A549 treated with ZK216348 at 1 μM for 4 hours (cell line): ENCODE measurements at places on chromosomes 13 and 19. TPM values are rescaled to one million over a fixed set of nuclear protein-coding genes. Genes with fewer than 3 reads are reported as not detected.

GNA15 gene
- 0.08 to 0.14 TPM in 2 of 5 replicates, not detected in the others for total RNA-seq

NALCN gene
- total RNA-seq: 2.3 to 4.4 TPM (median 4.2 TPM) in 5 replicates

GIPR gene
- 1.3 to 4.0 TPM (median 2.7 TPM) in 5 replicates for total RNA-seq

KRTDAP gene
- not detected in 5 replicates for total RNA-seq

KLK2 gene
- 0.27 TPM in 1 of 5 replicates, not detected in the others for total RNA-seq

KASH5 gene
- not detected in 5 replicates for total RNA-seq

IL12RB1 gene
- not detected in 5 replicates for total RNA-seq

ZNF613 gene
- total RNA-seq: 1.00 to 2.1 TPM (median 1.4 TPM) in 5 replicates

SIPA1L3 gene
- 33.5 to 47.9 TPM (median 42.6 TPM) in 5 replicates for total RNA-seq

EDDM13 gene
- total RNA-seq: not detected in 5 replicates

COL5A3 gene
- total RNA-seq: 2.8 to 4.5 TPM (median 3.1 TPM) in 5 replicates

KIR2DL3 gene
- not detected in 5 replicates for total RNA-seq

FAM124A gene
- total RNA-seq: 1.4 to 3.2 TPM (median 2.5 TPM) in 5 replicates

PRODH2 gene
- total RNA-seq: 0.13 to 0.52 TPM (median 0.38 TPM) in 5 replicates

CD33 gene
- 0.13 to 0.27 TPM in 2 of 5 replicates, not detected in the others for total RNA-seq

TTYH1 gene
- total RNA-seq: 0.08 to 0.15 TPM in 2 of 5 replicates, not detected in the others

PGLYRP2 gene
- total RNA-seq: not detected in 5 replicates

RNF113B gene
- total RNA-seq: not detected in 5 replicates

COMMD6 gene
- 102 to 155 TPM (median 143 TPM) in 5 replicates for total RNA-seq

IPO5 gene
- total RNA-seq: 66.2 to 91.3 TPM (median 83.0 TPM) in 5 replicates

TSSK6 gene
- total RNA-seq: 0.31 to 2.0 TPM (median 1.7 TPM) in 5 replicates

BEST2 gene
- total RNA-seq: 0.47 to 0.85 TPM (median 0.62 TPM) in 5 replicates

FGF21 gene
- not detected in 5 replicates for total RNA-seq

CCDC61 gene
- total RNA-seq: 2.6 to 6.1 TPM (median 4.8 TPM) in 5 replicates

RANBP3 gene
- 37.1 to 44.6 TPM (median 42.7 TPM) in 5 replicates for total RNA-seq

ZNF418 gene
- total RNA-seq: 0.58 to 0.97 TPM (median 0.84 TPM) in 5 replicates

NUDT15 gene
- 19.8 to 31.8 TPM (median 27.4 TPM) in 5 replicates for total RNA-seq

PRTN3 gene
- 0.24 to 0.64 TPM (median 0.34 TPM) in 3 of 5 replicates, not detected in the others for total RNA-seq

RASL11A gene
- 3.1 to 5.4 TPM (median 4.1 TPM) in 5 replicates for total RNA-seq

PSG7 gene
- total RNA-seq: 0.14 to 0.29 TPM in 2 of 5 replicates, not detected in the others
